ENCODE measurements at places on chromosomes 7 and 10.

DNA sequence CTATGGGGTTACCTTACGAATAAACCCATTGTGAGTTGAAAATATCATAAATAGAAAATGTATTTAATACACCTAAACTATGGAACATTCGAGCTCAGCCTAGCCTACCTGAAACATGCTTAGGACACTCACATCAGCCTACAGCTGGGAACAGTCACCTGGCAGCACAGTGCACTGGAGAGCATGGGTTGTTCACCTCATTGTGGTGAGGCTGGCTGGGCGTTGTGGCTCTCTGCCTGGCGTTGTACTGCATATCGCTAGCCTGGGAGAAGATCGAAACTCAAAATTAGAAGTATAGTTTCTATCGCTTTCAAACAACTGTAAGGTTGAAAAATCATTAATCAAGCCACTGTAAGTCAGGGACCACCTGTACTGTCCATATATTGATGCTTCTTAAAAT, 17.3 kb upstream of the HBP1 start:
- DNase-seq, result no peak

GRCh38 chr7:129530795-129531391, 28.6 kb downstream of the SMKR1 start:
- no peak for DNase-seq

DNA sequence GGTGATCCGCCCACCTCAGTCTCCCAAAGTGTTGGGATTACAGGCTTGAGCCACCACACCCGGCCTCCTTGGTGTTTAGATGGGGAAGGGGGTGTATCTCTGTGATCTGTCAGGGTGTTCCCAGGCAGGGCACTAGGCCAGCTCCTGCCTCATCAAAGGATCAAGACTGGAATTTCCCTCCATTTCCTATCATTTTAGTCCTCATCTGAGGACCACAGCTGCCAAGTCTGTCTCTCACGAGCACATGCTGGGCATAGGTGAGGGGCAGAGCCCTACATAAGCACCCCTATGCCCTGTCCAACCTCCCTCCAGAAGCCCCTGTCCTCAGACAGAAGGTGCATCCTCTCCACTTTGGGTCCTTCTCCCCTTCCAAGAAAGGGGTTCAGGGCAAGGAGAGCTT, 19.5 kb downstream of the TRIM56 start:
- DNase-seq, result no peak

- DNase-seq, result no peak
Measured at GRCh38 chr7:102917436-102918353, 4.9 kb downstream of the LRRC17 start.

GRCh38 chr7:8590791-8591190, 157.4 kb downstream of the NXPH1 start:
- no peak for DNase-seq

GRCh38 chr10:80579849-80580637, 42.3 kb downstream of the SH2D4B start:
- DNase-seq, result no peak

- DNase-seq, result no peak
Measured at GRCh38 chr7:76080204-76080603, 32.3 kb downstream of the MDH2 start.

- DNase-seq, result no peak
Measured at GRCh38 chr10:34716958-34717357, 98.1 kb downstream of the PARD3 start.

DNA sequence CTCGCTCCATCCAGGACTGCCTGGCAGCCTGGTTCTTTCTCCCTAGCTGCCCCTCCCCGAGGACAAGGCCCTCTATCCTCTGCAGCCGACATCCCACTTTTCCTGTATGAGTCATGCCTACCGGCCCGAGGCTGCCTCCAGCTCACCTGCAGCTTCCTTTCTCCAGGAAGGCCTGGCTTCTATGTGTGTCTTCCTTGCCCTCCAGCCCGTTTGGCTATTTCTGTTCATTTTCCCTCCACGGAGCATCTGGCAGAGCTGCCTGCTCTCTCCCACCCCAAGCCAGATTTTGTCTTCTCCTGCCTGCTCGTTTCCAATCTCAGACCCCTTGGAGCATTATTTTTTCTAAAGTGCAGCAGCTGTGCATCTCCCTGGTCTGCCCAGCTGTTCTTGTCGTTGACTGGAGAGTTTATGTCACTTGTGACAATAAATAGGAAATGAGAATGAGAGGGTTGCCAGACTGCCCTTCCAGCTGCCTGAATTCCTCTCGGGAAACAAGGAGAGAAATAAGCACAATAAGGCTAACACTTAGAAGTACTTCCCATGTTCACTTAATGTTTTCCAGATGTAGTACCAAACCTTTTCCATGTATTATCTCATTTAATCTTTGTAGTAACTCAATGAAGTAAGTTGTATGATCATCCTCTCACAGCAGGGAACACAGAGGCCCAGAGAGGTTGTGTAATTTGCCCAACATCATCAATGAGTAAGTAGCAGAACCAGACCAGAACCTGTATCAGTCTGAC, 19.7 kb downstream of the UBTD1 start:
- DNase-seq, result no peak

GRCh38 chr7:125316466-125316865, 386.8 kb upstream of the POT1 start:
- DNase-seq, result no peak

DNA sequence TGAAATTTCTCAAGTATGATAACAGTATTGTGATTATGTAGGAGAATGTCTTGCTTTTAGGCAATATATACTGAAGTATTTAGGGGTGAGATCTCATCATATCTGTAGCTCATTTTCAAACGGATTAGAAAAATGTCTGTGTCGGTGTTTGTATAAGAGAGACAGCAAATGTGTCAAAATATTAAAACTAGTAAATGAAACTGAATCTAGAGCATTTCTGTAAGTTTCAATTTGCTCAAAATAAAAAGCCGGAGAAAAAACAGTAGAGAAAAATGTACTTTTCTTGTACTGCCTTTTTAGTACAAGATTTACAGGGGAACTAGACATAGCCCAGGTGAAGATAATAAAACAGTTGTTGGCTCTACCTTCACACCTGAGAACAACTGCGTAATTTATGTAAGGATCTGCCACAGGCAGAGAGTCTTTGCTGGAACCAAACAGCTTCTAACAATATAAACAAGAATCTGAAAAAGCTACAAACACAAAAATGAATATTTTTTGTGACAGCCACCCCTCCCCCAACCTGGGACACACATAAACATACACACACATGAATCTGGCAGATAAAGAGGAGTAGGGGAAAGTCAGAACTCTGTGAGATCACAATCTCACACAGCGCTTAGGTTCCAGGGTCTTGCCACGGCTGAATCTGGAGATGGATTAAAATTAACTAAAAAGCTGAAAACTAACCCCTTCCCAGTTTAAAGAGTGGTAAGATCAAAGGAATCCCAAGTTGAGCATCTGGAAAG, 153.3 kb downstream of the AVL9 start:
- no peak for DNase-seq

DNA sequence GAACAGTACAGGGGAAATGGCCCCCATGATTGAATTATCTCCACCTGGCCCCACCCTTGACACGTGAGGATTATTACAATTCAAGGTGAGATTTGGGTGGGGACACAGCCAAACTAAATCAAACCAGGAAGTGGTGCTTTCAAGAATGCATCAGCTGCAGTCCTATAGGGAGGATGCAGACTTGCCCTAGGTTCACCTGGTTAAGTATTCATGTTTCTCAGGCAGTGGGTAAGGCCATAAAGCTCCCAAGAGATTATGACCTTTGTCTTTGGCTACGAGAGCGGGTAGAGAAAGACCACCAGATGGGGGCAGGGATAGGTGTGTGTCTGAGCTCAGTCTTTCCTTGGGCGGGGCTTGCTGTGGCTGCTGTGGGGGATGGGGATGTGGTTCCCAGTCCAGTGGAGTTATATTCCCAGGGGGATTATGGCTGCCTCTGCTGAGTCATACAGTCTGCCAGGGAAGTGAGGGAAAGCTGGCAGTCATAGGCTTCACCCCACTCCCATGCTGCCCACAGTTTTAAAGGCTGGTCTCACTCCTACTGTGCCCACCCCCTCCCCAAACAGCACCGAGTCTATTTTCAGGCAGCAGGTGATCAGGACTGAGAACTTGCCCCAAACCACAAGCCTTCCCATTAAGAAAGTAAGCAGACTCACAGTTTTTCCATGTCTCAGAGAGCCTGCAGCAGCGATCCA, 8.4 kb upstream of the R3HCC1L start:
- no peak for DNase-seq

GRCh38 chr7:58316-58715, 134.1 kb upstream of the FAM20C start:
- DNase-seq, result no peak

GRCh38 chr10:133260895-133261725, 15.6 kb downstream of the ADAM8 start:
- no peak for DNase-seq

DNA sequence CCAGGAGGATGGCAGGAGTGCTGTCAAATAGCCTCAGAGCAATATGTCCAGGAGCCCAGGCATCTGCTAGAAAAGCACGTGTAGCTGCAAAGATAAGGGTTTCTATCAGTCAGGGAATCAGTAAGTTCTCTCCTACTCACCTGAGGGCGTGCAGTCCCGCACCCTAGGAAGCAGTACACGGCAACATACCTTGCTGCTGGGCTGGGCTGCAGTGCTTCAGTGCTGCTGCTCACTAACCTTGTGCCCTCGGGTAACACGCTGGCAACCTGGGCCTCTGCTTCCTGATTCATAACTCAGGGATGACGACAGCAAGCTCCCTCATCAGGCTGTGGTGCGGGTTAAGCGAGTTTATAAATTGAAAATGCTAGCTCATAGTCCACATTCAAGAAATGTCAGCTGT, 29.5 kb upstream of the CCNY start:
- DNase-seq, result no peak

DNA sequence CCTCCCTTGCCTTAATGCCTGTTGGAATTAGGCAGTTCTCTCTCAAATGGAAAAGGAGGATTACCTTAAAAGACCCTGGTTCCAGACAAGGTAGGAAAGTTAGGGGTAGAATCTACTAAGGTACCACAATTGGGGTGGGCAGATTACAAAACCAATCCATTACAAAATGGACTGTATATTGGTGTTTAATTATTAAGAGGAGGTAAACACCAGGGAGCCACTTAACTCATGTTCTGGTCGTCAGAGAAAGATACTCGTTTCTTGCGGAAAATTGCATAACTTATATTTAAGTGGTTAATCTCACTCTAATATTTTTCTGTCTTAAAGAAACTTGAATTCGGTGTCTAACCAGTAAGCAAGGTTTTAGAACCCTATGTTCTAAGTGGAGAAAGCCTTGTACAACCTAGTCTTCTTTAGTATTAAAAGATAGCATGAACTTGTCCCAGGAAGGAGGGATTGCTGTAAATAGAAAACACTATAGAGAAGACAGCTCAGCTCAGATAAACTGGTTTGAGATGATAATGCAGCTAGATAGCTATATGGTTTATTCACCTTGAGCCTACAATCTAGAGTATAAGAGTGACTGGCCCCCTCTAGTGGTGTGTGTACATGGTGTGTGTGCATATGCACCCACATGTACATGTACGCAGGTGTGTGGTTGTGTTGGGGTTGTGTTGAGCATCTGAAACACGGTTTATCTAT, 58.0 kb upstream of the STRIP2 start:
- no peak for DNase-seq

DNA sequence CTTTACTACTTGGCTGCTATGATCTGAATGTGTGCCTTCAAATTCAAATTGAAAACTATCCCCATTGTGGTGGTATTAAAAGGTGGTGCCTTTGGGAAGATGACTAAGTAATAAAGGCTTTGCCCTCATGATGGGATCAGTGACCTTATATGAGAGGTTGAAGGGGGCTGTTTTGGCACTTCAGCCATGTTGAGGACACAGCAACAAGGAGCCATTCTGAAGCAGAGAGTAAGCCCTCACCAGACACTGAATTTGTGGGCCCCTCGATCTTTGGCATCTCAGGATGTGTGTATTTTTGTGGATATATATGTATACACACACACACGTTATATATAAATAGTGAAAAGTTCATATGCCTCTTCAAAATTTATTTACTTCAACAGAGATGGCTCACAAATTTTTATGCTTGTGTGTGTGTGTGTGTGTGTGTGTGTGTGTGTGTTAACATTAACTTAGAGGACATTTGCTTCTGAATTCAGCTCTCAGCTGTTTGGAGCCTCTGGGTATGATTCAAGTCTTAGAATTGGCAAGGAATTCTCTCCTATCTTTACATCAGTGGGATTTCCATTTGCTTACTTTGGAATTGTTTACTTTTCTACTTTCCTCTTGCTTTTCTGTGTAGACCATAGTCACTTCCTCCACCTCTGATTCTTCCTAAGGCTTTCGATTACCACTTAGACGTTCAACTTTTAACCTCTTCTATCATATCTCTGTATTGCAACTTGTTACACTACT, 66.6 kb downstream of the MAGI2 start:
- DNase-seq, result no peak

GRCh38 chr10:43867667-43868565, 219.2 kb upstream of the ZNF32 start:
- DNase-seq, result no peak

DNA sequence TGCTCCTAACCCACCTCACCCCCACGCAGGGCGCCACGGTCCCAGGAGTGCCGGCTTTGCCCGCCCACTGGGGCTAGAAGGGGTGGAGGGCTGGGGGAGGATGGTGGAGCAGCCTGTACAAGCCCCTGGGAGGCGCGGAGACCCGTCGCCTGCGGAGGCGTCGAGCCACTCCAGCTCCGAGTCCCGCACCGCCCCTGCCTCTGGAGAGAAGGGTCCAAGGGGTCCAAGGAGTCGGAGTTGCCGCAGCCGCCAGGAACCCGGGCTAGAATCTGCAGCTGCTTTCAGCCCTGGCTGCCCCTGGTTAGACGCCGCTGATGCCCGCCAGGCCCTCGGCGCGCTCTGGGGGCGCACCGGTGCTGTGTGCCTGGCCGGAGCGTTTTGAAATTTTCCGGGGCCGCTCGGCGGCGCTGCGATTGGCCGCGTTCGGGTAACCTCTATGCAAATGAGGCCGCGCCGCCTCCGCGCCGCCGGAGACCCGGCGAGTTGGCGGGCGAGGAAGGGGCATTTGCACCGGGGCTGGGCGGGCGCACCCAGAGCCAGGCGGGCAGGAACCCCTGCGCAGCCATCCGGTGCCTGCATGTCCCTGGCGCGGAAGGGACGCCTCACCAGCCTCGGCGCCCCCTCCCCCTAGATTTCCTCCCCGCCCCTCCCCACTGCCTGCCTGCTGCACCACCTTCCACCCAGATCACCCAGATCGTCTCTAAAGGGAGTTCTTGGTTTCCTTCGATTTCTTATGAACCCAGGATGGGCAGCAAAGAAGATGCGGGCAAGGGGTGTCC, at the start of gene HMX2:
Gene HMX2 (plus strand): TSS at position 502 of the 779 bp plus-strand sequence. CDS start 243 bp downstream, at position 745.
- no peak for DNase-seq

GRCh38 chr10:45575966-45576597, 96.5 kb downstream of the ZFAND4 start:
- no peak for DNase-seq

DNA sequence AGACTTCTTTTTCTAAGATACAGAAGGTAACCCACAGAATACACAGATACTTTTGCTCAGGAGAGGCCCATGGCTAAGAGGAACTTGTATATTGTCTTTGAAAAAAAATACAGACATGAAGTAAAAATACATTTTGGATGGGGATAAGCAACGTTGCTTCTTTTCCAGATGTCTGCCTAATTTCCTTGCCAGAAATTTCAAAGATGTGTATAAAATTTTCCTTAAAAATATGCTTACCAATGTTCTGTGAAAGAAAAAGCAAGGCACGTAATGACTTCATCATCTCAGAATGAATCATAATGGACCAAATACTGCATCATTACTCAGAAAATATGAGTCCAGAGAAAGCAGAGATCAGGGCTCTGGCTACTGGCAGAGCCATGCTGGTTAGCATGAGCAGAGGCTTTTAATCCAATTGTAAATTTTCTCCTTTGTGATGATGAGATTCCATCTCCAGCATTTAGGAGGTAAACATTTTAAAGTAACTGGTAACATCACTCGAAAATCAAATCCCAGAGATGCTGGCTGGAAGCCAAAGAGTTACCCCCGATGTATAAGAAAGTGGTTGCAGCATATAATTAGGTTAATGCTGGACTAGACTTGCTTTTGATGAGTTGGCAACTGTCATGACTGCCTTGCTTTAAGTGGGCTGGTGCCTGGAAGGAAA, 272.5 kb downstream of the SEMA3A start:
- DNase-seq, result no peak

Data from stimulated activated CD8-positive, alpha-beta memory T cell treated with anti-CD3 and anti-CD28 coated beads, Interleukin-7, amount 100 ng/mL, for 1 hour (primary cell).